ENCODE measurements at places on chromosomes 7 and 10.
A peak's percentile ranks its signal among the peaks of the same experiment; 100 is the strongest.

DNA sequence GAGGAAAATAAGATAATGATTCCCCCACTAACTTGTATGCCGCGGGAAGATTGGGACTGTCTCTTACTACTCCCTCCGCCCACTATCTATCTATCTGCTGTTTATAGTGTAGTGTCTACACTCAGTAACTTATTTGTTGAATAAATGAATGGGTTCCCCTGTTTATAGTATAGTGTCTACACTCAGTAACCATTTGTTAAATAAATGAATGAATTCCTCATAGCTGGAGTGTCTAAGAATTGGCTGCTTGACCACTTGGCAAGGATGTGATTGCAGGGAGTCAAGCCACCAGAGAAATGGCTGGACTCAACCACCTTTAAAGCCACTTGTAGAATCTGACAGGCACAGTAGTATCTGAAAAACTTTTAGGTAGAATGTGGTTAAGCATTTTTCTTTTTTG is 147.1 kb downstream of the TRIL start:
- no peak for DNase-seq

DNA sequence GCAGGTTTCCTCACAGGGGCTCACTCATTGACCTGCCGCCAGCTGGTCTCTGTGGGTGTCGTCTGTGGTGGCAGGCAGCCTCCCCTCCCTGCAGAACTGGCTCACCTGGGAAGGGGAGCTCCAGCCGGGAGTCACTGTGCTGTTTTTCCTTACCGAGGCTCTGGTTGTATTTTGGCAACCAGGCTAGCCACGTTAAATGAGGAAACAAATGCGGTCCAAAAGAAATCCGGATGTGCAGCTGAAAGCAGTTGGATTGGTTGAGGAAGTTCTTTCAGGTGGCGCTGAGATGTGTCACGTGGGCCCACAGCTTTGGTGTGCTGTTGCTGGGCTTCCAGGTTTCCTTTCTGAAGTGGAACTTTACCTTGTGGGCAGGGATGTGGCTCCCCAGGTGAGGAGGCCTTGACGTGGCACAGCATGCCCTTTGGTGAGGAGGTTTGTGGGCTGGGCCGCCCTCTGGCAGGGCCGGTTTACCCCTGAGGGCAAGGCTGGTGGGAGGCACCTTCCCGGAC is 14.2 kb downstream of the MTURN start:
- no peak for DNase-seq

GRCh38 chr10:114328441-114328812 is 75.9 kb downstream of the AFAP1L2 start:
- DNase-seq: no peak

DNA sequence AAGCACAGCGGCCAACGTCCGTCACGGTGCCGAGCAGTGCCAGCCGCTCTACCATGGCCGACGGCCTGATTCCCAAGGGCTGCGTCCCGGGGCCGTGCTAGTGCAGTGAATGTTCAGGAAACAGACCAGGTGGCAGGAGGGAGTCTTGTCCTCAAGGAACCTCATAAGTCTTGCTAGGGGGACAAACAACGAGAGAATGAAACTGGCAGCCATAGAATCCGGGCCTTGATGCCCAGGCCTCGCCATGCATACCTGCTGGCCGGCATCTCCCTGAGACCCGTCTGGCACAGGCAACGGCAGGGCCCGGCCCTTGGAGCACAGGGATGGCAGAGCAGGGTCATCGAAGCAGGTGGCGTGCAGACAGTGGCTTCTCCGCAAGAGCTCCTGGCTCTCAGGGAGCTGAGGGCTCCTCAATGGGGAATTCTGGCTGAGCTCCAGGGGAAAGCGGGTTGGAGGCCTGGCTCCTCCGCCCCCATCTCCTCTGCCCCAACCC is 58.8 kb downstream of the DIP2C start:
- no peak for DNase-seq

DNA sequence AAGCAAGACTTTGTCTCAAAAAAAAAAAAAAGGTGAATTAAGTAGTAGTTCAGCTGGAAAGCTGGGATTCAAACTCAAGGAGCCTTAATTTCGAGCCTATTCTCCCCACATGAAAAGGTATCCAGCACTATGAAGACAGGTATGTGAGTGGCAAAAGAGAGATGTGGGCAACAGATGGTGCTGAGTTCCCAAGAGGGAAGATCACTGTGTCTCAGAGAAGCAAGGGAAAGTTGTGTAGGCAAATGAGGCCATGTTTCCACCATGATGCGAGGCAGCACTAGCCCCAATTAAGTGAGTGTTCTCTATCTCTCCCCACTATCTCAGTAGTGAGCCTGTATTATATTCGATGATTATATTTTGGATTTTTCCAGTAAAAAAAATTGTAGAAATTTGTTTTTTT is 19.8 kb upstream of the ST7 start:
- no peak for DNase-seq

- DNase-seq: no peak
Observed at GRCh38 chr10:91049296-91049987, 128.6 kb upstream of the ANKRD1 start.

DNA sequence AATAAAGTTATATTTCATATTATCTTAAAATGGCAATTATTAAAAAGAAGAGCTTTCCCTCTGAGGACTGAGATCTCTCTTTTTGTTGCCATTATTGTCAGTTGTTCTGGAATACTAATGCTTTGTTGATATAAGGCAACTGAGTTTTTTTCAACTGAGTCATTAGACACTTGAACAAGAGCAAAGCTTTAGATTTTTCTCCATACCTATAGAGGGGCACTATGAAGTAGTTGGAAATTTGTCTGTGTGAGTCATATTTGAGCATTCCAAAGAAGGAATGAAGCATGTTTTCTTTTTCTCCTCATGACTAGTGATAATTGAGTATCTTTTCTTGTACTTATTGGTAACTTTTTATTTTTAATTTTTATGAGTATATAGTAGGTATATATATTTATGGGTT is 24.5 kb downstream of the RPA3 start:
- DNase-seq: no peak

- DNase-seq: no peak
Observed at GRCh38 chr10:79445977-79446757, 743 bp upstream of the ZCCHC24 start.

GRCh38 chr10:120012566-120012965 is 120.0 kb downstream of the SEC23IP start:
- no peak for DNase-seq

DNA sequence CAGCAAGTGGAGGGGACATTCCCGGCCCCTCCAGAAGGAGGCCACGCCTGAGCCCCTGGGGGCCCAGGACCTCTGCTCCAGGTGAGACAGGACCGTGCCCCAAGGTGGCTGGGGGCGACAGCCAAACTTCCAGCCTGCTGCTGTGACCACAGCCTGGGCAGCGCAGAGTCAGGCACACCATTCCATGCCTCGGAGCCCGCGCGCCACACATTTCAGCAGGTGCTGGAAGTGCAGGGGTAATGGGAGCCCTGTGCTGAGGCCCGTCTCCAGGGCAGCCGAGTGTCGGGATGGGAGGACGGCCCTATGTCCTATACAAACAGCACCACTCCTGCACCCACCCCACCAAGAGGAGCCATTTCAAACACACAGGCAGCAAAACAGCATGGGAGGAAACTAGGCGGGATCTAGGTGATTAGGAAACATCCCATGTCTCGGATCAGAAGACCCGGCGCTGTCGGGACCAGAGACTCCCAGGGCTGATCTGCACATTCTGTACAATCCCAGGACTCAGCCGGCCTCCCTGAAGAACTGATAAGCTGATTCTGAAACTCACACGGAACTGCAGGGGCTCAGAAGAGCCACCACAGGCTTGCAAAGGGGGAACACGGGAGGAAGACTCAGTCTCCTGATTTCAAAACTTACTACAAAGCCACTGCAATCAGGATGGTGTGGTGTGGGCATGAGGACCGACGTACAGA is 272.3 kb downstream of the ELFN1 start:
- no peak for DNase-seq

GRCh38 chr7:11120068-11120664 is 146.5 kb downstream of the PHF14 start:
- DNase-seq: no peak

- DNase-seq: no peak
Observed at GRCh38 chr7:74627661-74628411, 29.7 kb upstream of the GTF2I start.

DNA sequence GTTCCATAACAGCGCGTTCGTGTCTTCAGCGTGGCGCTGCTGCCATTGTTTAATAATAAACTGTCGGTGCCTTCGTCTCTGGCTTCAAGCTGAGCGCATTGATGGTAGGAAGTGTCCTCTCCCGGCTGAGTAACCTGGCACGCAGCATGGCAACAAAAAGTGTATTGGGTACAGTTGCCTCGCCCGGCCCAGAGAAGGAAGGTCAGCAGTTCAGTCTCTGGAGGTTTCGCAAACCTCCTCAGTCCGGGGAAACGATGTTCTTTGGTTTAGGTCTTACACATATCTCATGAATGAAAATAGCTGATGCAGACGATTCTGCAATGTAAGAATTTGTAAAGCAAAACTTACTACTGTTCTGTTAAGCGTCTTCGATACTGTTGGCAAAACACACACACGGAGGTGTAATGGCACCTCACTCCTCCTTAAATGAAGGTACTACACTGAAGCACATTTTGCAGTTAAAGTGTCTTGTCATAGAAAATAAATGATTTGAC is 739 bp upstream of the CCDC186 start:
- peak; percentile 21 for DNase-seq

DNA sequence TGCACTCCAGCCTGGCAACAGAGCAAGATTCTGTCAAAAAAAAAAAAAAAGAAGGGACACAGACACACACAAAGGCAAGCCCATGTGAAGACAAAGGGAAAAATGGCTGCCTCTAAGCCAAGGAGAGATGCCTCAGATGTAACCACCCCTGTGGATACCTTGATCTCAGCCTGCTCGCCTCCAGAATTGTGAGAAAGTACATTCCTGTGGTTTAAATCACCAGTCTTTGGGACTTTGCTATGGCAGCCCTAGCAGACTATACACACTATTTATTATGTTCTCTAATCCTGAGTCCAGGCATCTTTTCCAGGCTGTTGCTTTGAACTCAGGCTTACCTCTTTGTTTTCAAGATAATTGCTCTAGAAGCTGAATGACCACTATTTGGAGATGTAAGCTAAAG is 494.3 kb downstream of the GALNT17 start:
- DNase-seq: no peak

DNA sequence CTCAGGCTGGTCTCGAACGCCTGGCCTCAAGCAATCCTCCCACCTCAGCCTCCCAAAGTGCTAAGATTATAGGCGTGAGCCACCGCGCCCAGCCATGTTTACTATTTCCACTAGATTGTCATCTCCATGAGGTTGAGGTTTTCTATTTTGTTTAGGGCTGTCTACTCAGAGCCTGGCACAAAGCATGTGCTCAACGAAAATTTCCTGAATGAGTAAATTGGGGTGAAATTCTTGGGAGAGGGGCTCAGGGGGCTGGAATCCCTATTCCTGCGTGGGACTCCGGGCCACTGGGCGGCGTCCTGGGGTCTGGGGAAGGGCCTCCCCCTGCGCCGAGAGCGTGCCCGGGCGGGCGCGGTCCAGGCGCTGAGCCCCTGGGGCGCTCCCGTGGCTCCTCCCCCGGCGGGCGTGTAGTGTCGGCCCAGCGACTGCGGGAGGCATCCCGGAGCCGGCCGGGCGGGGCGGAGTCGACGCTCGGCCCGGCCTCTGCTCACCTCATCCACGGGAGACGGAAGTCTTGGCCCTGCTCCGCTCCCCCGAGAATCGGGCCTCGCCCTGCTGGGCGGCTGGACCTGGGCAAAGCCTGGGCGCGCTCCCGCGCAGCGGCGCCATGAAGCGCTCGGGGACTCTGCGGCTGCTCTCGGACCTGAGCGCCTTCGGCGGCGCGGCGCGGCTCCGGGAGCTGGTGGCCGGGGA is at the start of gene HPS6:
Gene HPS6, plus strand, starts transcription at position 482 of the 693 bp plus-strand sequence. Its CDS starts 126 bp downstream, at position 608.
- DNase-seq: peak; percentile 21

GRCh38 chr7:77393954-77394353 is 22.2 kb downstream of the GSAP start:
- DNase-seq: no peak

- no peak for DNase-seq
Observed at GRCh38 chr10:47362199-47362598, 14.0 kb downstream of the RBP3 start.

DNA sequence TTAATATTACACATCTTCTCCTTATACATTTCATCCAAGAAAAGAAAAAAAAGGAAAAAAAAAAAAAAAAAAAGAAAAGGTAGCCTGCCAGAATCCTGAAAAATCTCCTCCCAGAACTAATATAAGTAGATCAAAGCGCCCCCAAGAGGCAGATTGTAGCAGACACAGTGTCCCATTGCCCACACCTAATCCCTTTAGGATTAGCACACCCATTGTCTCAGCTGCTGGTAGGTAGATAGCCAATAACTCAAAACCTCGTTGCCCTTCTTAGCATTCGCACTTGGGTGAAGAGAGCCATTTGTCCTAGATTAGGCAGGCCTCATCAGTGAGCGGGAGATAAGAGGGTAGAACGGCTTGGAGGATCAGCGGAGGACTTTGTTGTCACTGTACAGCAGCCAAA is 100.2 kb upstream of the SORCS1 start:
- no peak for DNase-seq

- no peak for DNase-seq
Observed at GRCh38 chr10:131724891-131725580, 175.8 kb upstream of the PPP2R2D start.
